Ascending aorta (tissue), 2 donors: ENCODE measurements at places on chromosomes 6 and 20. TPM values are rescaled to one million over a fixed set of nuclear protein-coding genes. Genes with fewer than 3 reads are reported as not detected.

The RAB23 gene
- total RNA-seq: 19.9 TPM

The DEFB129 gene
- total RNA-seq: not detected

The IL17F gene
- total RNA-seq: not detected

The HSPA1L gene
- not detected for total RNA-seq

The NCOA5 gene
- total RNA-seq: 70.4 TPM

The UBE2C gene
- total RNA-seq: not detected

The C4B gene
- total RNA-seq: 133 TPM

The TNFRSF6B gene
- 119 TPM for total RNA-seq

The TRAPPC3L gene
- not detected for total RNA-seq

The PPIL6 gene
- total RNA-seq: 0.11 TPM

The VSTM2L gene
- 1.1 TPM for total RNA-seq

The SAMD5 gene
- 1.3 TPM for total RNA-seq

The GLP1R gene
- total RNA-seq: not detected

The PPP1R16B gene
- 26.4 TPM for total RNA-seq

The SIRPB1 gene
- total RNA-seq: 0.43 TPM

The OPRM1 gene
- total RNA-seq: not detected

The SLC23A2 gene
- total RNA-seq: 32.8 TPM

DNA sequence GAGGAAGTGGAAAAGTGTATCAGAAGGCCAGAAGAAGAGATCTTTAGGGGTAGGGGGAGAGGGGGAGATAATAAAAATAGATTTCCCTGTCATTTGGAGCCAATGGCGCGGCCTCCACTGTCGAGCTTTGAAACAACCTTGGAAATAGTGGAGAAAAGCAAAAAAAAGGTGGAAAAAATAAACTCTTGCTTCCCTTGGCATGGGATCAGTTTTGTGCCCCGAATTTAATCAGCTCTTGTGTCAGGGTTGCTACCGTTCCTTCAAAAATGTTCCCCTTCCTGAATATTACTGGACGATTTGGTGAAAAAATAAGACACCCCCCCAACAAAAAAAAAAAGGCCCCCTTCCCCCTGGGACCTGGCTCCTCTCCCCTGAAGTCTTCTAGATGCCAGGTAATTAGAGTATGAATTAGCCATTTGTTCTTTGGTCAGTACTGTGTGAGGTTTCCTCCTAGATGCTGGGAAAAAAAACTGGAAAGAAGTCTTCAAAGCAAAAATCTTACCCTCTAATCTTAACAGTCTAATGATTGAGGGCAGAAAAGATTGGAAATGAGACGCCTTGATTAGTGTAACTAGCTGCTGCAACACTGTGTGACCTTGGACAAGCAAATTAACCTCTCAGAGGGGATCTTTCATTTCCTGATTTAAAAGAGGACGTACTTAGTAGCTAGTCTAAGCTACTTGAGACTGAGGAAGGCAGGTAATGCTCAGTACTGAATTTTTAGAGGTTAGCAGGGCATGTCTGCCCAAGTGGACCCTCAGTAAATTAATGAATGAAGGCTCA lies 872 bp upstream of the RBM39 start:
- no peak for DNase-seq

DNA sequence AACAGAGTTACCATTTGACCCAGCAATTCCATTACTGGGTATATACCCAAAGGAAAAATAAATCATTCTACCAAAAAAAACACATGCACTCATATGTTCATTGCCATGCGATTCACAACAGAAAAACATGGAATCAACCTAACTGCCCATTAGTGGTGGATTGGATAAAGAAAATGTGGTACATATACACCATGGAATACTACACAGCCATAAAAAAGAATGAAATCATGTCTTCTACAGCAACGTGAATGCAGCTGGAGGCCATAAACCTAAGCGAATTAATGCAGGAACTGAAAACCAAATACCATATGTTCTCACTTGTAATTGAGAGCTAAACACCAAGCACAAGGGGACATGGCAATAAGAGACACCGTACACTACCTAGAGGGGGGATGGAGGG lies 12.5 kb downstream of the RALGAPA2 start:
- no peak for DNase-seq

- DNase-seq: no peak
Observed at GRCh38 chr6:125316621-125317020, 14.9 kb upstream of the HDDC2 start.

- DNase-seq: no peak
Observed at GRCh38 chr6:96652552-96652951, 89.6 kb downstream of the FHL5 start.

- DNase-seq: no peak
Observed at GRCh38 chr6:144418959-144419545, 133.9 kb downstream of the UTRN start.

- DNase-seq: no peak
Observed at GRCh38 chr6:151359486-151359885, 31.9 kb downstream of the ZBTB2 start.

GRCh38 chr6:106973018-106973835 lies 1.3 kb downstream of the CD24 start:
- DNase-seq: no peak

- DNase-seq: no peak
Observed at GRCh38 chr6:156406099-156406498, 371.1 kb upstream of the ARID1B start.

DNA sequence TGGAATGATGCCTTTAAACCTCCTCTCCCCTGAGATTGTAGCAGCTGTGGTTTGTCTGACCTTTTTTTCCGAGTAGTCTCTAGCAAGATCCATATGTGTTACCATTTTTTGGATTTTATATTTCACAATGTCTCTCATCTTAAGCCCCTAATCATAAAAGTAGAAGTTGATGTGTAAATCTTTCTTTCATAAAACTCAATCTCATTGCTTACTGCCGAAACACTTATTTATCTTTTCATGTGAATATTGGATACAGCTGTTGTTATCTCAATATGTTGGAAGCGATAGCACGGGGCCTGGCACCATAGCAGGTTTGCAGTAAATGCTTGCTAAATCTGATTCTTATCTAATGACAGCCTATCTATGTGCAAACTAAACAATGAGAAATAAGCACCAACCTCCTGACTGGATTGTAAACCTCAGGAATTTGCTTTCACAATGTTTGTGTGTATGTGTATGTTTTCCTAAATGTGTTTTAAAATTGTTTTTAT lies 14.2 kb downstream of the SMPDL3A start:
- DNase-seq: no peak

GRCh38 chr20:34512955-34513419 lies 3.2 kb upstream of the DYNLRB1 start:
- no peak for DNase-seq

- DNase-seq: no peak
Observed at GRCh38 chr6:109396046-109396718, 13.9 kb upstream of the CD164 start.

DNA sequence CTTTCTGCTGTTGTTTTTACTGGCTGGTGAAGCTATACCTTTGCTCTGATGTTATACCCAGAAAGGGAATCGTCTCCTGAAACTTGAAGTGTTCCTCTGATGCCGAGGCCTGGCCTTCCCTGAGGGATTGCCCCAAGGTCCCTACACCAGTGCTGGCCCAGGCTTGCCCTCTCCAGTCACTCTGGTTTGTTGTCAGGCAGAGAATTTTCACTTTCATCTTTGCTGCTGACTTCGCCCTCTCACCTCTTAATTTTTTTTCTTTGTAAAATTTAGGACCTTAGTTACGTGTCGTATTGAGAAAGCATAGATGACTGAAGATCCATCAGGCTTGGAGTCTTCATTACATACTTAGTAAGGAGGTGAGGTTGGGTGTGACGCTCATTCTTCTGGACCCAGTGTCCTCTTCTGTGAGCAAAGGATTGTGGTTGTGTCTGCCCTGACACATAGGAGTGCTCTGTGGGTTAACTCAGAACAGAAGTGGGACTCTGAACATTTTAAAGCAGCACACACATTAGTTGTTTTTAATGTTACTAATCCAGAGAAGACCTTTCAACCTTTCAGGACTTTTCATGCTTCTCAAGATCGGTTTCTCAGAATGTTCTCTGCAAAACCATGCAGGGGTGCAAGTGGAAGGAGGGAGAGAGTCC lies 45.4 kb downstream of the TULP4 start:
- no peak for DNase-seq

DNA sequence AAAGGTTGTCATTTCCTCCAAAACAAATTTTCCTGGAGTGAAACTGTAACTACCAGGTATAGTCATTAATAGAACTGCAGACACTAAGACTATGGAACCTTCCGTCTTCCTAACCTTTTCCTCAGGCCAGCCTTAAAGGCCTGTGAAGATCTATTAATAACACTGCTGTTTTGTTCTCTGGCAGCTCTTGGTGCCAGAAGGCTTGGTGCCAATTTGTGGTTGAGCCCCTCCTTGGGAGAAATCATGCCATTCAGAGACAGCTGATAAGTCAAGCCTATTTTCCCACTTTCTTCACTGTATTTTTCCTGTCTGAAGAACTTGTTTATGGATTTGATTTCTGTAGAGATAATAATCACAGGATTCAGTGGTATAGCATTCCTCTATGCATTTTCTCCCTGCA lies 64.8 kb downstream of the HCRTR2 start:
- DNase-seq: no peak

DNA sequence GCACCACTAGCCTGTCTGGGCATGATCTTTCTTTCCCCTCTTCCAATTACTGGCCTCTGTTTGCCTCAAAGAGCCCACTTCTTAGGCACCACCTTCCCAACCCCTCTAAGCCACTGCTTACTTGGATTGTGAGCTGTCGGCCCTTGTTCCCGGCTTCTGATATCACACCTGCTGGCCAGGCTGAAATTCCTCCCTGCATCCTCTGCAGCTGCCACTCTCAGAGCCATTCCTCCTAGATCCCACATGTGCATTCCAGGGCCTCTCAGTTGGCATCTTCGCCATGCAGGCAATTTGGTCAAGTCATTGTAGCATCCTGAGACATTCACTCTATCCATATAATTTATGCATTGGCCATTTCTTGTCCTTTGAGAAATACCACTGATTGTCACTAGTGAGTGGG lies 135.9 kb downstream of the OLIG3 start:
- no peak for DNase-seq

DNA sequence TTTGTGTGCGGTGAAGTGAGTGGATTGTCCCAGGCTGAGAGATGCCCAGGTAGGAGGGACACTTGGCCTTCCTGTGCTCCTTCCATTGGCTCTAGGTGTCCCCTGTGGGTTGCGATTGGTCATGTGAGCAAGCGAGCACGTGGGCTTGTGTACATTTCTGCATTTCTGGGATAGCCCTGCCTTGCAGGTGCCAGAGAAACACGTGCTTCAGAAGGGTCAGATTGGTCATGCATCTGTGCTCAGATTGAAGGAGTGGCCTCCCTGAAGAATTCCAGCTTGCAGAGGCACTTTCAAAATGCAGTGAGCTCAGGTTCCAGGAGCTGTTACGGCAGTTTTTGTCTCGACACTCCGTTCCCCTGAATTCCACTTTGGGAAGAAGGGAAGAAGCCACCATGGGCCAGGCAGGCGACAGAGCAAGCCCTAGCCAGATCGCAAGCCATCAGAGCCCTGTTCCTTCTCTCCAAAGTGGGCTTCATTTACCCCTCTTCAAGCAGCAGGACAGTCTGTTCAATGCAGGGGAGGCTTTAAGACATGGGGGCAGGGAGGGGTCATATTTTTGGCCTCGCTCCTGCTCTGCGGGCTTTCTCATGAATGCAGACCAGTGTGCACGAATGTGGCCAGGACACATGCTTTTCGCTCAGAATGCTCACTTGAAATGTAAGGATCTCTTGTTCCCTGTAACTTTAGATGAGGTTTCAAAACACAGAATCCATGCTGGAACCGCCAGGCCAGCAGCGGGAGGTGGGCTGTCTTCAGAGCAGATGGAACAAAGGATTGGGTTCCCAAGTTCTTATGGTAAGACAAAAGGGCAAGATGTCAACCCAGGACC lies 78.6 kb upstream of the AKAP12 start:
- DNase-seq: no peak

DNA sequence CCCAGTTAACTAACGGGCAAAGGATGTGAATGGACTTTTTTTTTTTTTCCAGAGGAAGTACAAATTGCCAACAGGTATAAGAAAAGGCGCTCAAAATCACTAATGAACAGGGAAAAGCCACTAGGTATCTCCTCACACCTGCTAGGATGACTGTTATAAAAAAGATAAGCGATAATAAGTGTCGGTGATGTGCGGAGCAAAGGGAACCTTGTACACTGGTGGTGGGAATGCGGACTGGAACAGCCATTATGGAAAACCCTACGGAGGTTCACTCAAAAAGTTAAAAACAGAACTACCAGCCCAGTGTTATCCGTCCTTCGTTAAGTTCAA lies 787 bp upstream of the RAB32 start:
- DNase-seq: no peak

GRCh38 chr6:54801669-54802068 lies 44.9 kb upstream of the FAM83B start:
- no peak for DNase-seq

DNA sequence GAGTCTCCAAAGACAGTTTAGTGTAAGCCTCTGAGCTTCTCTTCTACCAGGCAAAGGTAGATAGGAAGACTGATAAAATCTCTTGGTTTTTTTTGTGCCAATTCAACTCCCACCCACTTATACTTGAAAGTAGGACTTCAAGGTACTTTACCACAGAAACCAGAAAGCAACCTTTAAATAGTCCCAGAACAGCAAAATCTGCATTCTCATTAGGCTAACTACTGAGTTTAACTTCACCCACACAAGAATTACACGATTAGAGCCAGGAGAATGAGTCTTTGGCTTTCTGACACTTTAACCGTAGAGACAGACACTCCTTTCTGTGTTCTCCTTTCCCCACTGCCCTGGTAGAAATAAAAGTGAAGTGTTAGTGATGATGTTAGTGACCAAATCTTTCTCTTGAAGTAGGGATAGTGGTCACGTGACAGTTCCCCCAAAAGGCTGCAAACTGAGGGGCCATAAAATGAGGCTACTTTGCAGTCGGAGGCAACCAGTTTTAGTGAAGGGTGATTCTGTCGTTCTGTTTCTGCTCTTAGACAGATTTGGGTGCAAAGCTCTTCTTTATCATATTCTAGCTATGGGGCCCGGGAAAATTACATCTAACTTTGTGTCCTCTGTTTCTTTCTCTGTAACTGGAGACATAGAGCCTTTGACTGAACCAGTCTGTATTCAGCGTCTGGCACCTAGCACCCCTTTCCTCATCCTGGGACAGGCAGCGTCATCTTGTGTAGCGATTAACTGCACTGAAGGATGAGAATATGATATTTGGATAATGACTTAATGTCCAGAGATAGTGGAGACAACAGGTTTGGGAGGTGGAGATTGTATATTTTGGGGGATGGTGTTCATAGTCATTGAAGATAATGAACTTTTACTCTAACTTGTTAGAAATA lies 206.4 kb upstream of the CITED2 start:
- DNase-seq: no peak

GRCh38 chr6:46655803-46656202 lies 3.0 kb downstream of the SLC25A27 start:
- DNase-seq: no peak

GRCh38 chr20:13325033-13325432 lies 104.0 kb downstream of the ISM1 start:
- DNase-seq: no peak

DNA sequence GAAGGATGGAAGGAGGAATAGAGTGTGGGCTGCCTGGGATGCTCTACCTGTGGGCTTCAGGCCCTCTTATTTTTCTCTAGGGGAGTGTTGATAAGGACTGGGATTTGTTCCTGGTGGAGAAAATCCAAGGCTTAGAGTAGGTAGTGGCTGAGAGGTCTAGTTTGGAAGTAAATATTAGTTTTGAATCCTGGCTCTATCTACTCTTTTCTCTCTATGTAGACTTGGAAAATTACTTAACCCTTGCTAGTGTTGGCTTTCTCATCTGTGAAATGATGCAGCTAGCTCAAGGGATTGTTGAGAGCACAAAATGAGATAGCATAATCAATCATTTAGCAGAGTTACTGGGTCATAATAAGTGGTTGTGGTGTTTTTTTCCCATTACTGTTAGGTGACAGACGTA lies 102.7 kb upstream of the MLIP start:
- DNase-seq: no peak

GRCh38 chr6:159176913-159177312 lies 7.7 kb downstream of the FNDC1 start:
- DNase-seq: no peak
